Activated CD8-positive, alpha-beta memory T cell treated with anti-CD3 and anti-CD28 coated beads for 48 hours (primary cell): ENCODE measurements at places on chromosomes 2 and 18.

DNA sequence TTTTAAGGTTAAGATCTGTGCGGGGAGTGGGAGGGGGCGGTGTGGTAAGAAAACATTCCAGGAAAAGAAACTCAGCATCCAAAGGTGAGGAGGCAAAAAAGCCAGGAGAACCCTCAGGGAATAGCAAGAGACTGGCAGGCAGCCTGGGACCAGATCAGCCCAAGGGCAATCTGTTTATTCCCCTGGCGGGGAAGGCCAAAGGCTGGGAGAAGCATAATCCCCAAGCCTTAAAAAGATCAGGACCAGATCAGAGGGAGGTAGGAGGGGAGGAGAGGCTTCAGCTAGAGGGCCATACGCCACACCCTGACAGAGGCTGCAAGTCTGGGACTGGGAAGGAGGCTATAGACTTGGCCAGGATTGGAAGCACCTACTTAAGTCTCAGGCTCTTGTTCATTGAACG, 163.0 kb upstream of the PXDN start:
- no peak for DNase-seq

- DNase-seq, result no peak
Measured at GRCh38 chr2:62381656-62382055, 124.3 kb downstream of the TMEM17 start.

- DNase-seq, result no peak
Measured at GRCh38 chr2:8472545-8473323, 209.1 kb upstream of the ID2 start.

DNA sequence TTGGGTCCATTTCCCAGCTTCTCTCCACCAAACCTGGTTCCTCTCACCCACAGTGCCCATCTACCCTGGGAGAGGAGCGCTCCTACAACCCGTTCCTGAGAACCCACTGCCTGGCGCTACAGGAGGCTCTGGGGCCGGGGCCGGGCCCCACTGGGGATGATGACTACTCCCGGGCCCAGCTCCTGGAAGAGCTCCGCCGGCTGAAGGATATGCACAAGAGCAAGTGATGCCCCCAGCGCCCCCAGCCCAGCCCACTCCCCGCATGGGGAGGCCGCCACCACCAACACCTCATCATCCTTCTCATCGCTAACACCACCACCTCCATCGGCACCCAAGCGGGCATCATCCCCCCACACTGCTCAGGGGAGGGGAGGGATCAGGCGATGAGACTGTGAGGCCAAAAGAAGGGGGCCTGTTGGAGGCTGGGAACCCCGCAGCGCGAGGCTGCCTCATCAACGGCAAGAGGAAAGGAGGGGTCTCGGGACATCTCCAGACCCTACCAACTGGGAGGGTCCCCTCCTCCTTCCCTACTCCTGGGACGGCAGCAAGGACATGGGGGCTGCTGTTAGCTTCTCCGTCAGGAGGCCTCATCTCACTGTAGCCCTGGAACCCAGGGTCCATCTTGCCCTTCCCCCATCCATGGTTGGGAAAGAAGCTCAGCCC, 11.8 kb upstream of the CATIP start:
- no peak for DNase-seq

- DNase-seq, result no peak
Measured at GRCh38 chr2:32161296-32161695, 4.4 kb upstream of the SLC30A6 start.

DNA sequence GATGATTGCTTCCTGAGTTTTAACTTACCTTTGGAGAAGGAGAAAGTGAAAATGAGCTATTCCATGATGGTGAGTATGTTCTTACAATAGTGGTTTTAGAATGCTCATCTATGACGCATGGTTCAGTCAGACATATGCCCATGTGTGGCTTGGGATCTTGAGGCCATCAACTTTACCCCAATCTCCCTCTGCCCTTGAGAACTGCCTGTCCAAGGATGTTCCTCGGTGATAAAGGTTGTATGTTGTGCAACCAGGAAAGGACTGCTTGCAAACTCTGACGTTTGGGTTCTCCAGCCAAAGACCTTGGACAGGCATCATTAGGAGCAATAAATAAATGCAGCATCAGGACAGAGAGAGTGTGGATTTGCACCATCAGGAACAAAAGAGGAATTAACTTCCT, 165.0 kb downstream of the ZEB2 start:
- DNase-seq, result no peak

DNA sequence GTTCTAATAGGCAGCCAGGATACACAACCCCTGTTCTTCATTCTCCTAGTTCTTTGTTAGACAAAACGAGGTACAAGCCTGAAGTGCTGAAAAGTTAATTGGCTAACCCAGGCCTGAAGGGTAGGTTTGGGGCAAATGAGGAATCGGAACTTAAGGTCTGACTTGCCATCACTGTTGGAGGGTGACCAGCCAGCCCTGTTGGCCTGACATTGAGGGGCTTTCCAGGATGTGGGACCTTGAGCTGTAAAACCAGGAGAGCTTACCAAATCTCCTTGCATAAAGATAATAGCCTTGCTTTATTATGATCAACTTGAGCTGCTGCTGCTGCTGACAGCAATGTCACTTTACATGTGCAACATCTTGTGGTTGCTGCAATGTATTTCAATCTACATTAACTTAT, 256.0 kb downstream of the VAPA start:
- no peak for DNase-seq

DNA sequence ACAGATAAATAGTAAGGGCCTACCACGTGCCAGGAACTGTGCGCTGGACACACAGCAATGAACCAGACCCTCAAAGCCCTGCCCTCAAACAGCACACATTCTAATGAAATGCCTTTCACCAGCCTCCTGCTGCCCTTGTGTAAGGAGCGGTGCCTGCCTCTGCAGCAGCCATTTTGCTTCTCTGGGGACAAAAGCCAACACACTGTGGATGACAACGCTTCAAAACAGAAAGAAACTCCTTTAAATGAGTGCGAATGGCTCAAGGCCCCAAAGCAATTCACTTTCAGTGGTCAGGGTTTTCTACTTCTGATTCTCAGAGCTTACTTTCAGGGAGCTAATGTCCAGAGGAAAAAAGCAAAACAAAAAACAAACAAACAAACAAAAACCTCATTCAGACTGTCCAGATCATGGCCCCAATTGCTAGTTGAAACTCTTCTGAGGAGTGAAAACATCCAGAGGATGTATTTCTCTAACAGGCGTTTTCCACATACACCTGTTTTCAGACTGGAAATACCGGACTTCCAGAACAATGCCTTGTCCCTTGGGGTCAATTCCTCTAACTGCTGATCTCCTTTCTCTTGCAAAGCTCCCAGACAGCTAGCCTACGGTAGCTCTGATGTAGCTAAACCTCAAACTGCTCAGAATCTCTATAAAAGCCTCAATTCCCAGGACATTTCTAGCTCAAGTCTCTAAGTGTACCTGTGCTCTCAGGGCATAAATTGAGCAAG, 323.3 kb upstream of the ZNF521 start:
- no peak for DNase-seq

DNA sequence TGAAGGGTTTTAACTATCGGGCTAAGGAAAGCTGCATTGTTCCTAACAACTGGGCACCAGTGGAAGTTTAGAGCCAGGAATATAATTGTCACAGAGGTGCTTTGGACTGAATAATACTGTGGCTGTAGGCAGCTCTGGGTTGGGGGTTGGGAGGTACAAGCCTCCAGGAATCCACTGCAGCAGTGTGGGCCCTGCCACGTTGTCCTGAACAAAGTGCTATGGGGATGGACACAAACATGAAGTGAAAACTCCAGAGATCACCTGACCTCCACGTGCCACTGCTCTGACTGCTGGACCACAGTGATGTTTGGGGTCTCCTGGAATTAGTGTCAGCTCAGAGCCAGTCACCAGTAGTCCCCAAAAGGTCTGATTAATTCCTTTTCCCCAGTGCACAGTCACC, 110.9 kb downstream of the BCL2 start:
- no peak for DNase-seq

- DNase-seq, result no peak
Measured at GRCh38 chr2:36367895-36368353, 12.3 kb downstream of the CRIM1 start.

GRCh38 chr2:148167241-148167766, 146.4 kb downstream of the MBD5 start:
- no peak for DNase-seq

DNA sequence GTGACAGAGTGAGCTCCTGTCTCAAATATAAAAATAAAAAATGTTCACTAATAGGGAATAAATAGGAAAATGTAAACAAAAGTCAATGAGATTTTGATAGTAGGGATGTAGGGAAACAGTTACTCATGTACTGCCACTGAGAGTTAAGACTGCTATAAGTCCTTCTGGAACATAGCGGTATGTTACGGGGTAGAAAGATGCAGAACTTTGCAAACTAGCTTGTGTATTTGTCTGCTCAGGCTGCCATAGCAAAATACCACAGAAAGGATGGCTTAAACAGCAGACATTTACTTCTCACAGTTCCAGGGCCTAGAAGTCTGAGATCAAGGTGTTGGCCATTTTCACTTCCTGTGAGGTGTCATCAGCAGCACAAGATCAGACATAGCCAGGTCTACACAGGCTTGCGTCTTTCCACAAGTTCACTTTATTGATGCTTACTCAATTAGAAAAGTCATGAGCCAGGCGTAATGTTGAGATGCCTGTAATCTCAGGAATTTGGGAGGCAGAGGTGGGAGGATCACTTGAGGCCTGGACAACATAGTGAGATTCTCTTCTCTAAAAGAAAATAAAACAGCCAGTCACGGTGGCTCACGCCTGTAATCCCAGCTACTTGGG, 8.8 kb downstream of the TXNDC2 start:
- DNase-seq, result no peak

- DNase-seq, result no peak
Measured at GRCh38 chr2:153052807-153053559, 334.6 kb downstream of the ARL6IP6 start.

DNA sequence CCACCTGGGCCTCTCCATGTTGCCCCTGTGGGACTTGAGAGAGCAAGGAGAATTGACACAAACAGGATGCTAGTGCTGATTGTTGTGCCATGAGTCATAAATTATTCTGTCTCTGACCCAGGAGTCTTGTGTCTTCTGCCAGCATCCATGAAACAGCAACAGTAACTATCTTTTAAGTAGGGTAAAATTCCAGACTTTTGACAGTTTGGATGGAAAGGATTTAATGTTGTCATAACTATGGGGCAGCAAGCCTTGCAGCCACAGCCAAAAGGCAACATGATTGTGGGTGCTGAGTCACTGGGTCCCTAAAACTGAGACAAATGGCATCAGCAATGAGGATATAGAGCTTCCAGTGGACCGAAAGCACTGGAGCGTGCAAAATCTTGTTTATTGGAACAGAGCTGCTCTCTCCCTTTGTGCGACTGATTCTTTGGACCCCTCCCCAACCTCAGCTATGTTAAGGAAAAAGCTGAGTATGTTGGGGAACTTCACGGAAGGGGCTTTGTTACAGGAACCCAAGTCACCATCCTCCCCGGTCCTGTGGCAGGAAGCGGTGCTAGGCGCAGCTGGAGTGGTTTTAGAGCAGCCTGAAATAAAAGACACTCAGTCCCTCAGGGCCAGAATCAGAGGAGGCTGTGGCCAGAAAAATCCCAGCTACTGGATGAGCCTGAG, 9.6 kb upstream of the ITPRIPL1 start:
- DNase-seq, result no peak

DNA sequence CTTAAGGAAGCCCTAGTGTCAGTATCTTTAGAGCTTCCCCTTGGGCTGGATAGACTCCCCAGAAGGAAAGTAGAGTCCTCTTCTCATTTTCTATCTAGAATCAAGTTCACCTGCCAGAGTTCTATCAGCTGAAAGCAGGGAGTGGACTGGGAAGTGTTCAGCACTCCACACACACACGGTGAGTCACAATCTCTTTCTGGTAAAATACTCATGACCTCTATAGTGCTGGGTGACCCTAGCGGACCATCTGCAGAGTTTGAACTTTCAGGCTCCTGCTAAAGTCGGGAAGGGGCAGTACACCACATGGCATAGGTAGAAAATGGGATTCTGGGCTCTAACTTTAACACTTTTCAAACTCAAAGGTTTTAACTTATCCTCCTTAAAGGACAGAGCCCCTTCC, 43.3 kb downstream of the SAP130 start:
- DNase-seq, result no peak

- DNase-seq, result no peak
Measured at GRCh38 chr2:23524261-23524706, 139.3 kb downstream of the KLHL29 start.

GRCh38 chr2:97997784-97998392, 2.1 kb upstream of the TMEM131 start:
- DNase-seq, result no peak

DNA sequence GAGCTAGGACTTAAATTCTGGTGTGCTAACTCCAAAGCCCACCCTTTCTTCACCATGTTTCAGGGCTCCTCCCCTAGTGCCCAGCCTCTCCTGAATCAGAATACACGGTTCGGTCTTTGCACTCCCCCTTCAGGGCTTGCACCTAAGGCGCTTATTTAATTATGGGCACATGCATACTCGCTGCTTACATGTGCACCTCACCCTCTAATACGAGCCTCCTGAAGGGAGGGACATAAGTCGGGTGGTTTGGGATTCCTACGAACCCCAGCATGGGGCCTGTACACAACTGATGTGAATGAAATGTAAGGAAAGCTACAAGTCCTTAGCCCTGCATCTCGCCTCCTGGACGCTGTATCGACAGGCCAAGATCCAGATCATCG, 435 bp downstream of the IFT172 start:
- DNase-seq, result no peak

- DNase-seq, result no peak
Measured at GRCh38 chr2:133152801-133153200, 415.5 kb downstream of the NCKAP5 start.

DNA sequence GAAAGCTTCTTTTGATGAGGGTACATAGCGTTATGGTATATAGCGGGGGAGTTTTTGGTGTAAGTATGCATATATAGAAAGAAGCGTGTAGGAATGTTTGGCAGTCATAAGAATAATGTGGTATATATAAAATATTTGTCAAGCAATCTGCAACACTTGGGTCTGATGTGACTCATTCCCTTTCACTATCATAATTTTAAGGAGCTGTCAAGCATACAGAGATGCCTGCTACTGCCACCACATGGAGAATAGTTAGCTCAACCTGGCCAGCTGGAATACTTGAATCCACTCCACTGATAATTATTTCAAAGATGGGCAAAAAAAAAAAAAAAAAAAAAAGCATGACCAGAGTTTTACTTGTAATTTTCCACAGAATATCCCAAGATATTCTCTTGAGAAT, 559.8 kb upstream of the REG3G start:
- DNase-seq, result no peak

DNA sequence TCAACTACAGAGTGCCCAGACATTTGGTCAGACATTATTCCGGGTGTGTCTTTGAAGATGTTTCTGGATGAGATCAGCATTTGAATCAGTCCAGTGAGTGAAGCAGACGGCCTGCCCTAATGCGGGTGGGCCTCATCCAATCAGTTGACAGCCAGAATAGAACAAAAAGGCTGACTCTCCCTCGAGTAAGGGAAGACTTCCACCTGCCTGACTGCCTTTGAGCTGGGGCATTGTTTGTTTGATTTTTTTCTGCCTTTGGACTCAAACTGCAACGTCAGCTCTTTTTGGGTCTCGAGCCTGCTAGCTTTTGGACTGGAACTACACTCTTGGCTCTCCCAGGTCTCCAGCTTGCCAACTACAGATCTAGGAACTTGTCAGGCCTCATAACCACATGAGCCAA, 111.7 kb upstream of the AGAP1 start:
- no peak for DNase-seq
